Fibroblast of skin of left quadriceps (primary cell): ENCODE measurements at places on chromosomes 1 and 21.

DNA sequence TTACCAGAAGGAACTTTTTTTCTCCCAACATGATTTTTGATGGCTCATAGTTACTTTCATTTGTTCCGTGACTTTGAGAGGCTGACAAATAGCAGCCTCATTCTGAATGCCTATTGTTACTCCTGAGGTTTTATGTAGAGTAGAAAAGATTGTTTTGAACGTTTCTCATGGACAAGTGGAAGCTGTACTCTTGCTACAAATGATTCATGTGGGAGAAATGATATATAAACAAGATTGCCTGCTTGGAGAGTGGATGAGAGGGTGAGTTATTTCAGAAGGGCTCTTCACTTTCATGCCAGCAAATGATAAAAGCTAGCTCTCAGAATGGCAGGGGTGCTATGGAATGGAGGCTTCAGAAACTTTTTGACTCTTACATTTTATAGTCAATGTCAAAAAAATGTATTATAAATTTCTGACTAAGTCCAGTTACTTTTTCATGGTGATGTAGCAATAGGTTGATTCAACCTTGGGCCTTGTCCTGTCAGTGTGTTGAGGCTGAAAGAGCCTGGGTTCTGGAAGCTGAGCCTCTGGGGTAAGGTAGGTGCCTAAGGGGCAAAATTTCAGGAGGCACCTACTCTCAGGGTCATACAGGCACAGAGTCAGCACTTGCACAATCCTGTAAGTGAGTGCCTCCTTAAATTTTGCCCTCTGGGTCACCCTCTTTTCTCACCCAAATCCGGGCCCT is 19.4 kb downstream of the JUN start:
- no peak for DNase-seq

DNA sequence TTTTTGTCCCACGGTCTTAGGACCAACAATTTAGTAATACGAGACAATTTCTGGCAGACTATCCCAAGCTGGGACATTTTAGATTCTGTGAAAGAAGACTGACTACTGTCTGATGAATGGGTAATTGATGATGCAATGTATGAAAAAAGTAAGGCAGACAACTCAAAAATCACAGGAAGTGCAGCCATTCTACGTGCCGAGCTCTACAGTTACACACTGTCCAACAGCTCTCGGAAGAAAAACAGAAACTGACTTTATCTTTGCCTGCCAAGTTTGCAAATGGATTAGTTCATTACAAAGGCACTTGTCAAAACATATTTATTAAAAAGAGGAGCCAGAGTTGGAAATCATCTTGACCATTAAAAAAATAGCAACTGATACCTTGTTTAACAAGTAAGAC is 31.3 kb downstream of the ZBTB8B start:
- DNase-seq = no peak

- DNase-seq = no peak
Observed at GRCh38 chr1:76868154-76868882, 1.0 kb downstream of the ST6GALNAC5 start.

- no peak for DNase-seq
Observed at GRCh38 chr1:214440219-214440965, 111.0 kb downstream of the PTPN14 start.

GRCh38 chr1:192702212-192702902 is 66.4 kb downstream of the RGS13 start:
- peak; percentile 63 for DNase-seq

GRCh38 chr1:220917535-220918209 is 38.4 kb downstream of the HLX start:
- no peak for DNase-seq

DNA sequence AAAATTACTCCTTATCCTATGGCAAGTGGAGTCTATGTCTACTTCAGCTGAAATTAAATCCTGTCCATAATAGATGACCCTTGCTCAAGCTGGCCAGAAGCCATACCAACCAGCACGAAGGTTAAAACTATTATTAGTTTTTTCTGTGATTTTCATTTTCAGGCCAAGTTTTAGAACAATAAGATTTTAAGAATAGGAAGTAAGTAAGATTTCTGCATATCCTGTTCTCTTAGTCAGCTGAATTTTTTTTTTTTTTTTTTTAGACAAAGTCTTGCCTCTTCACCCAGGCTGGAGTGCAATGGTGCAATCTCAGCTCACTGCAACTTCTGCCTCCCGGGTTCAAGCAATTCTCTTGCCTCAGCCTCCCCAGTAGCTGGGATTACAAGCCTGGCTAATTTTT is 6.1 kb upstream of the RBP7 start:
- no peak for DNase-seq

GRCh38 chr1:51270751-51271150 is 34.7 kb downstream of the RNF11 start:
- peak; percentile 61 for DNase-seq

DNA sequence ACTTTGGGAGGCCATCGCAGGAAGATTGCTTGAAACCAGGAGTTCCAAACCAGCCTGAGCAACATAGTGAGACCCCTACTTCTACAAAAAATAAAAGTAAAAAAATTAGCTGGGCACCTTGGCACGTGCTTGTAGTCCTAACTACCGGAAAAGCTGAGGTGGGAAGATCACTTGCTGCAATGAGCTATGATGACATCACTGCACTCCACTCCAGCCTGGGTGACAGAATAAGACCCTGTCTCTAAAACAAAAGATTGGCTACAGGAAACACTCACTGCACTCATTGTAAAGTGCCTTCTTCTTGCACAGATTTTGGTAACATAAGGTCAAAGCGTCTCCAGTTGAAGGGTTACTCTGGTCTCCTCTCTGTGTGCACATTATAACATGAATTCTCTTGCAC is 305.7 kb downstream of the TM2D1 start:
- DNase-seq = no peak

DNA sequence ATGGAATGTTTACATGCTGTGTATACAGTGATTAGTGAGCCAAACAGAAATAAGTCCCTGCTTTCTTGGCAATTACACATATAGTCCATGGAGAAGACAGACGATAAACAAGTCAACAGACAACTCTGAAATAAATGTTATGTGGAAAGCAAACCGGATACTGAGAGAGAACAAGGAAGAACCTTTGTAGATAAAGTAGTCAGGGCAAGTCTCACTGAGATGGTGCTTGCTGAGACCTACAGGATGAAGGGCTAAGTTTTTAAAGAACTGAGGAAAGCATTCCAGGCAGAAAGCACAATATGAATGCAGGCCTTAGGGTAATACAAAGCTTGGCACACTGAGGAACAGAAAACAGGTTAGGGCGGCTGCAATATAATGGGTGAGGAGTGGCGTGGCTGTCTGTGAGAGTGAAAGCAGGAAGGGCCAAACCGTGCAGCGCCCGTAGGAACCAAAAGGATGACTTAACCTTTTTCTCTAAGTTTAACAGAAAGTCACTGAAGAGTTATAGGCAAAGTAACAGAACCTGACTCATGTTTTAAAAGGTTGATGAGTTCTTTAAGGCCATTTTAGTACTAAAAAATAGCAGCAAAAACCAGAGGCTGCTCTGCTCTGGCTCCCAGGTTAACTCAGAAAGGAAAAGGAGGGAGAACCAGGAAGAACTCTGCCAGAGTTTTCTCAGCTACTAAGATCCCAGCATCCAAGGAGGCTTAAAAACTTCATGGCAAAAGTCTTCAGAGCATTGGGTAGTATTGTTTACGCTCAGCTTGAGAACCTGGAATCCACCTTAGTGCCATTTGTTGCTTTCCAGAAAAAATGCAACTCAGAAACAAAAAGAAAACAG is 8.7 kb upstream of the TTF2 start:
- no peak for DNase-seq
